ENCODE measurements at places on chromosomes 6 and 20.
A peak's percentile ranks its signal among the peaks of the same experiment; 100 is the strongest.

- no peak for DNase-seq
Observed at GRCh38 chr6:154433477-154434241, 76.8 kb downstream of the CNKSR3 start.

DNA sequence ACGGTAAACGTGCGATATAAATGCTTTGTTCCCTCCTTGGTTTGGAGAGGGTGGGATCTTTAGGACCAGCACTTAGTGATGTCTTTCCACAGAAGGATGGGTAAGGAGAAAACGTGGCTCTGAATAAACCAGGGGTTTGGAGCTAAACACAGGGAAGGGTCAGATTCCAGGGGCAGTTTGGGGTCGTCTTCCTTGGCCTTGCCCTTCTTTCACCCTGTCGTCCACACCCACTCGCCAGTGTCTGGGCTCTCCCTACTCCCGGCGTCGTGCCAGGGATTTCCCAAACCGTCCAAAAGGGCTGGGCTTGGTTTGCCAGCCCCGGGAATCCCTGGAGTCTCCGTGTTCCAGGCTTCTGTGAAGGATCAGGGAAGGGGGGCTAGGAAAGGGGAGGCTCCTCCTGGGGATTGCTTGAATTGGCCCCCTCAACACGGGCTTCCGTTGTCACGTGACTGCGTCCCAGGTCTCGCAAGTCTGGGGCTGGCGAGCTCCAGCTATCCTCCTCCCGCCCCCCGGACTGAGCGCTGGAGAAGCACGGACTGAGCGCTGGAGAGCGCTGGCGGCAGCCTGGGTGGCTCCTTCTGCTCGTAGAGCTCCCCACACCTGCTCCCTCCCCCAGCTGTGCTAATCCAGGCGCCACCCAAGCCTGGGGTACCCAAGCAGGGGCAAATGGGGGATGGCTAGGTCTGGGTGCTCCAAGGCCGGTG is 9.4 kb upstream of the ARMC12 start:
- no peak for DNase-seq

- no peak for DNase-seq
Observed at GRCh38 chr6:156977527-156978291, 200.5 kb downstream of the ARID1B start.

DNA sequence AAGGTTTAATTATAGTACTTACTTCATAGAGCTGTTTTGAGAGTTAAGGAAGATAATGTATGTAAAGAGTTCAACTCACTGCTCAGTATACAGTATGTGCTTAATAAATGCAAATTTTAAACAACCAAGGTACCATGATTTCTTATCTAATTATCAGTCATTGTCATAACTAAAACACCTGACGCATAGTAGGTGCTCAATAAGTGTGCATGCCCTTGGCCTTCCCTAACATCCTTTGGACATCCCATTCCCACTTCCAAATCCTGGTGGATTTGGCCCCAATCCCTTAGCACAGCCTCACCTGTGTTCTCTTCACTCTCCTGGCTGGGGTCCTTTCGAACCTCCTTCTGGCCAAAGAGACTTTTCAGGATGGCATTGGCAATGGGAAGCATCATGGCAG is 41.1 kb downstream of the SLC13A3 start:
- no peak for DNase-seq

- peak; percentile 12 for DNase-seq
Observed at GRCh38 chr20:33211817-33212424, 5.2 kb upstream of the BPIFA3 start.

DNA sequence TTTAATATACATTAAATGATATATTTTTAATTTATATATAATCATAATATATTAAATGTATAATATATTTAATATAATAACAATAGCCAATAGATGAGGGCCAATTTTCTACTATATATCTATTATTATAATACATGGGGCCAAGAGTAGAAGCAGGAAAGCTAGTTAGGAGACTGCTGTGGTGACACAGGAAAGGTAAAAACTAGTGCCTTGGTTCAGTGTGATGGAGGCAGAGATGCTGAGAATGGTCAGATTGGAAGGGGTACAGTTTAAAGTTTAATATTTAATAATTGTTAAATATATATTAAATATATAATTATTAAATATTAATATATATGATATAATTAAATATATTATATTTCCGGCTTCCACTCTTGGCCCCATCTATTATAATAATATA is 102.9 kb upstream of the RNF217 start:
- DNase-seq, result no peak

- no peak for DNase-seq
Observed at GRCh38 chr6:146709036-146709622, 110.4 kb downstream of the ADGB start.

DNA sequence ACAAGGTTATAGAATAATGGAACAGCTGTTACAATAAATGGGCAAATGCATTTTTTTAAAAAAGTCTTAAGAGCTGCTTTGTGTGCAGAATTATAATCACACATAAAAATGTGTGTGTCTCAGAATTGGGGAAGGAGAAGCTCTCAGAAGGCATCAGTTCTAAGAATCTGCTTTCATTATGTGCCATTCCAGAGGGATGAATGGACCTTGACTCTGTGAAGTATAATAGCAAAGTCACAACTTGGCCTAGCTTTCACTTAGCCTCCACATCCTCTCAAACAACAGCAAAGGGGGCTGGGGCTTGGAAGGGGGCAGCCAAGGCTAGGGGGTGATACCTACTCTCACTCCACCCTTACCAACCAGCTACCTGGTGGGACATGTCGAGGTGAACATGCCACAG is 265.0 kb downstream of the CDC5L start:
- DNase-seq, result no peak

- DNase-seq, result no peak
Observed at GRCh38 chr20:22382742-22383141, 201.6 kb downstream of the FOXA2 start.
